ENCODE measurements at places on chromosomes 7 and 10. TPM values are rescaled to one million over a fixed set of nuclear protein-coding genes. Genes with fewer than 3 reads are reported as not detected.

GRCh38 chr10:118340486-118340885 lies 1.6 kb downstream of the FAM204A start:
- DNase-seq = no peak

- DNase-seq = no peak
Measured at GRCh38 chr10:27019827-27020226, 80.5 kb downstream of the ANKRD26 start.

- DNase-seq = no peak
Measured at GRCh38 chr10:122706467-122706866, 6.8 kb upstream of the C10orf120 start.

GRCh38 chr10:95363303-95363912 lies 72.6 kb upstream of the PDLIM1 start:
- DNase-seq = peak; percentile 71

DNA sequence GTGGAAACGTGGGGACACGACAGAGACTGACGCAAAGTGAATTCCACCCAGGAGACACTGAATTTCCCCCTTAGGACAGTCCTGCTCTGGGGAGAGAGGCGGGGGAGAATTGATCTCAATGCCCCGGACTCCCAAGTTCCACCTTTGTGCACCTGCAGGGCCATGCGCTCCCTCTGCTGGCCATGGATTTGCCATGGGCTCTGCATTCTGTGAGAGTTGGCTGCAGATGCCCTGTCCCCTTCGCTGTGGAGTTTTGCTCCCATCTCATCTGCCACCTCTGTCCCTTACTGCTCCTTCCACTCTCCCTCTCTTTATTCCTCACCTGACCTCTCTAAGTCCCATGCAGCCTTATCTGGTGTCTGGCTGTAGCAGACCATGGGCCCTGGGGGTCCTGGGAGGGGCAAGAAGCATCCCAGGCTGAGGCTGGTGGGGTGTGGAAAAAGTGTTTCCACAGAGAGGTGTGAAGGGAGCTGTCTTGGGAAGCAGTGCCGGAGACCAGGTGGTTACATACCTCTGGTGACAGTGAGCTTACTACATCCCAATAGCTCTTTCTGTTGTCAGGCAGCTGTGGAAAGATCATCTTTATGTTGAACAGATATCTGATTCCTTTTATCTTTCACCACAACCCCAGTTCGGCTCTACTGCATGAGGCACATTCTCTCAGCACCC lies 14.3 kb downstream of the GHRHR start:
- peak; percentile 47 for DNase-seq

- no peak for DNase-seq
Measured at GRCh38 chr10:1160561-1161314, 104.6 kb downstream of the WDR37 start.

DNA sequence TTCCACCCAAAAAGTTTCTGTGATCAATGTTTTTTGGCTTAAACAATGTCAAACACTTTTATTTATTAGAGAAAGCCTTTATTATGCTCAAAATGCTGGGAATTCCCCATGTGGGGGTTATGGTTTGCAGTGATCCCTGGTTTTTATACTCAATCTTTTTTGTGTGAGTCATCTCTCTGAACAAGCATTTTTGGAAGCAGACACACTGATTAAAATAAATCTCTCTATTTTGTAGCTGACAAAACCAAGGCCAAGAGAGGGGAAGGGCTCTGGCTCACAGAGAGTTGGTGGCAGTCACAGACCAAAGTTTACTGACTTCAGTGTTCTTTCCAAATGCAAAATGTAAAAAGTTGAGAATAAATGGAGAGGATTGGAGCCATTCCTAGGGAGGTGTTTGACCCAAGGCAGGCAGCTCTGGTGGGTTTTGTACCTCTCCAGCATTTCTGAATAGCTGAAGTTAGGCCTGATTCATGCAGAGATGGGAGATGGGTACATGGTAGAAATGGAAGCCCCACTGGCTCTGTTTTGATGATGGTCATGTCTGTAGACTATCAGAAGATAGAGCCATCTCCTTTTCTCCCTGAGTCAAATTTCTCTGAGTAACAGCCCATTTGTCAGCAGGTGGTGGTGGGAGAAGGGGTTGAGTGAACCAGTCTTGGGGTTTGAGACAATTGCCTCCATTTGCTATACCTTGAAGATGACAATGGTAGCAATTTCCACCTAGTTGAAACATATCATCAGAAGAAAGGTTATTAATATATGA lies 45.4 kb upstream of the NAMPT start:
- DNase-seq = no peak

GRCh38 chr7:151702961-151703360 lies 174.0 kb downstream of the PRKAG2 start:
- no peak for DNase-seq

GRCh38 chr10:114442091-114442630 lies 37.9 kb upstream of the AFAP1L2 start:
- DNase-seq = no peak

- DNase-seq = no peak
Measured at GRCh38 chr7:116545411-116545993, 20.7 kb downstream of the CAV1 start.

GRCh38 chr7:134922720-134923704 lies 63.3 kb upstream of the AGBL3 start:
- DNase-seq = no peak

DNA sequence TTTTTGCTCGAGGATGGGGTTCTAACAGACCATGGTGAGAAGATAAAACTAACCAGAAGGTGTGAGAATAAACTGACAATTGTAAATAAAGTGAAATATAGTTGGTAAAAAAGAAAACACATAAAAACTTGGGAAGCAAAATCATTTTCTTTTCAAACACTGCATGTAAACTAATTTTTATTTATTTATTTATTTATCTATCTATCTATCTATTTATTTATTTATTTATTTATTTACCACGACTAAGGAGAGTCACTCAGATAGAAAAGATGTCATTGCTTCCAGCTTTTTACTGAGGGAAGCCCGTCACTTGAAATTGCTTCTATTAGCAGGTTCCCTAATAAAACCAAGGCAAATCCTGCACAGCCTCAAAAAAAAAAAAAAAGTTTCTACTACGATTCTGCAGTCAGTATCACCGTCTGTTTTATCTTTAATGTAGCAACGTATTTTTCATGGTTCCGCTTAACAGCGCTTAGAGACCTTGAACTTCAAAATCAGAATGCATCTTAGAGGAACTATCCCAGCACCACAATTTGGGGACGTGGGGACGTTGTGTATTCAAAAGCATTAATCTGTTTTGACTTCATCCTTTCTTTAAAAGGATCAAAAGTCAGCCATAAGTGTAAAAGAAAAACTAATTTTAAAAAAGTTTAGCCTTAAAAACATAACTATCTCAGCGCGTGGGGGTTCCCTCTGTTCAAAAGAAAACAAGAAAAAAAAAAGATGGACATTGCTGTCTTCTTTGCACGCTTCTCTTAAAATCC lies 33.3 kb upstream of the EBLN1 start:
- no peak for DNase-seq

- DNase-seq = no peak
Measured at GRCh38 chr7:15303357-15303756, 258.5 kb downstream of the AGMO start.

DNA sequence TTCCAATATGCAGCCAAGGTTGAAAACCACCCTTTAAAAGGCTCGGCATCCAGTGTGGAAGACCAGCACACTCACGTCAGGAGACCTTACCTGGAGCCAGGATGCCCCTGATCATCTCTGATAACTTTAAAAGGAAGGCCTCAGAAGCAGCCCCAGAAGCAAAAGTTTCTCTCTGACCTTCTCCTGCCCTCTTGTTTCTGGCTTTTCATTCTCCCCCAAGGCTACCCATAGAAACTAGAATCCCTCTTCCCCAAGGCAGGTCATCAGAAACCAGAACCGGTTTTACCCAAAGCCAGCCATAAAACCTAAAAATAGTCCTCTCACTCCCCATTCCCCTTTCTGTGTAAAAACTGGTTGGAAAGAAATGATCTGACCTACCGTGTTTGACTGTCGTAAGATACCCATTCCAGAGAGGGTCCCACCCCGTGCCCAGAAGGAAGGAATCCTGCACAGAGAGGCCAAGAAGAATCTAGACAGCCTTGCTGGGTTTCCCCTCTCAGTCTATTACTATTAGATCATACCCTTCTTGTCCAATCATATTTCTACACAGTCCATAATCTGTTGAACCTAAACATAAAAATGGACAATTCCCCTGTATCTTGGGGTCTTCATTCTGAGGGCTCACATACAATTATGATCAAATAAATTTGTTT lies 17.5 kb upstream of the TSPAN14 start:
- DNase-seq = no peak

GRCh38 chr7:46003896-46004875 lies 83.1 kb upstream of the IGFBP3 start:
- DNase-seq = no peak

DNA sequence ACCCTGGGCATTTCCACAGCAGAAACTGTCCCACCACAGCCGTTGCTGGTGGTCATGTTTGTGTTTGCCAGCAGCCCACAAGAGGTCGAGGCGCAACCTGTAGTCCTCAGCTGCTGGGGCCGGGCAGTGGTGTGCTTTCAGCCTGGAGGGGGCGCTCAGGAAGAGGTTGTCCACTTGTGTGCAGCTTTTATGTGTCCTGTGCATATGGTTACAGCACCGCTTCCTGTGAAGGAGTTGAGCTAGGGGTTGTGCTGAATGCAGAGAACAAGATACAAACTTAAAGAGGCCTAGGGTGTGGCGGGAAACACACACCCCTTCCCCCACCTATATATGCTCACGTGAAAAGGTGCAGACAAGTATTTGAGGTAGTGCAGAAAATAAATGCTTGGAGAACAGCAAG lies 29.5 kb upstream of the PFKFB3 start:
- DNase-seq = peak; percentile 86

- DNase-seq = peak; percentile 81
Measured at GRCh38 chr10:123994417-123995081, 98.8 kb downstream of the CHST15 start.

- DNase-seq = no peak
Measured at GRCh38 chr7:98364220-98364619, 36.7 kb downstream of the BAIAP2L1 start.

GRCh38 chr7:157865351-157866165 lies 528.8 kb downstream of the DNAJB6 start:
- no peak for DNase-seq

Gene CPVL
- not detected for total RNA-seq

Gene CALML3
- not detected for total RNA-seq

Gene ZNF511
- total RNA-seq = 61.4 TPM

Gene BTBD16
- not detected for total RNA-seq

Gene HSPA12A
- not detected for total RNA-seq

Gene LRCH4
- total RNA-seq = 191 TPM

Gene AZGP1
- total RNA-seq = not detected

Data from activated CD8-positive, alpha-beta T cell treated with anti-CD3 and anti-CD28 coated beads, Interleukin-2, amount 10 ng/mL, durations not matched to agents 7 days and 5 days (primary cell).